ENCODE measurements at places on chromosomes 1 and 21.

DNA sequence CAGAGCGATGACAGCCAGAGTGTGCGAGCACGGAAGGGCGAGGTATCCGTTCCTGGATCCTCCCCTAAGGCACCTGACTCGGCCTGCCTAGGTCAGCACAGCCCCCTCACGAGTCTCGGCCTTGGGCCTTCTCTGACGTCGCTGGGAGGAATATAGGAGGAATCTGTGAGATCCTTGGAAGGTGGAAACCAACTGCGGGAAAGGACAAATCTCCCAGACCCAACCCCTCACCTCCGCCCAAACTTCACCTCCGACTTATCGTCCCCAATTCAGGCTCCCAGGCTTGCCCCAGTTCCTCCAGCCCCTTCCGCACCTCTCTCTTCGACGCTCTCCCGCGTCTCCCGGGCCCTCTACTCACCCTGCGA is 494 bp downstream of the APH1A start:
- DNase-seq = no peak

DNA sequence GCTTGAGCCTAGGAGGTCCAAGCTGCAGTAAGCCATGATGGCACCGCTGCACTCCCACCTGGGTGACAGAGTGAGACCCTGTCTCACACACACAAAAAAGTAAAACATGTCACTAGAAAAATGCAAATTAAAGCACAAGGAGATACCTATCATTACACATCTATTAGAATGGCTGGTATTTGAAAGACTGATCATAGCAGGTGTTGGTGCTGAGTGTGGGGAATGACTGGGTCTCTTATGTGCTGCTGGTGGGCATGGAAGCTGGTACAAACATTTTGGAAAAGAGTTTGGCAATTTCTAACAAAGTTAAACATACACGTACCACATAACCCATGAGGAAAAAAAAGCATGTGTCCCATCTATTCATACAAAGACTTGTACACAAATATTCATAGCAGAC is 142.1 kb upstream of the ZBTB40 start:
- no peak for DNase-seq

DNA sequence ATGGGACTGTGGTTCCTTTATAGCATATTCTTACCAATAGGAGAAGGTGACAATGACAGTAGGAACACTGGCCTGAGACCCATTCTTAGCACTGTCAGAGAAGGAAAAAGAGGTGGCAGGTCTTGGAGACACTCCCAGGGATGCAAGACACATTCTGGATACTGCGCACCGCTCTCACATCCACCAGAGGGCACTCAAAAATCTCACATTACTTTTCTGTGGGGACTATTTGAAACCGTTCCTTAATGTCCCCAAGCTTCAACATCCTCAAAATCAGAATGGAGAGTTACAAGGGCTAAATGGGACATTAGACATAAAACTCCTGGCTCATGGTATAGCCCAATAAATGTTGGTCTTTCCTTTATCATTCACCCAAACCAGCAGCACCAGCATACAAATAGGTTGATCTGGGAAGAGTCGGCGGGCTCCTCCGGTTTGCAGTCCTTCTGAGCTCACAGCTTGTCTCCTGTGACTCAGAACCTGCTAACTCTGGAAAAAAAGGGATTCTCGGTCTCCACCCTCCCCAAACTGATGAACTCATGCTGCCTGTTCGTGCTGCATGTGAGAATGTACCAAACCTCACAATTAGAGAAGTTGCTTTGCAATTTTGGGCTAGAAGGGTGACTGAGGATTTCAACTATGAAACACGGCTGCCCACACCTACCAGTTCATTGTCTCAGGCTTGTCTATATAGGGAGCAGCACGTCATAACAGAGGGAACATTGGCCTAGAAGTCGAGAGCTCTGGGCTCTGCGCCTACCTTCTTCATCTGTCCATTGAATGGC is 40.2 kb downstream of the IL12RB2 start:
- no peak for DNase-seq

DNA sequence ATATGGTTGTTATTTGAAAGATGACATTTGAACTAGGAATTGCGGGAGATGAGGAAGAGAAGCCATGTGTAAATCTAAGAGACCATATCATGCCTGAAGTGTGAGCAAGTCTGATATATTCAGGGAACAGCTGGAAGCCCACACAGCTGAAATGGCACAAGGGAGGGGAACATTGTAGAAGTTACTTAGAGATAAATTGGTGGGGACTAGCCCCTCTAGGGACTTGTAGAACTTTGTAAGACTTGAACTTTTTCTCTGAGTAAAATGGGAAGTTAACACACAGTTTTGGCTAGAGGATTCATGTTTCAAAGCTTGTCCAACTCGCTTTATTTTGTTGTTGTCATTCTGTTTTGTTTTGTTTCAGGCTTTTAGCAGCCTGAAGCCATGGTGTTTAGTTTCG is 216.4 kb downstream of the FMN2 start:
- no peak for DNase-seq

GRCh38 chr1:232046451-232047306 is 420.1 kb downstream of the DISC1 start:
- no peak for DNase-seq

DNA sequence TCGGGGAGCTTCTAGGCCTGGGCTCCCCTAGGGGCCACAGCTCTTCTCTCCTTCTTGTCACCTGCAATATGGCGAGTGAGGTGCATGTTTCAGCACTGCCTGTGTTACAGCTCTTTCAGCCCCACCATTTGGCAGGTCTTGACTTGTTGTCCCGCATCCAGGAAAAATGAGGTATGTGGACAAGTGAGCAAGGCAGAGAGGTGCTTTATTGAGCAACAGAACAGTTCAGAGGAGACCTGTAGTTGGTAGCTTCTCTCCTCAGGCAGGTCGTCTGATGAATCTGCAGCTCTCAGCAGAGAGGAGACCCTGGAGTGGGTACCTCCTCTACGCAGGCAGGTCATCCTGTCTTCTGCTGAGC is 208.2 kb upstream of the USP25 start:
- DNase-seq = no peak

- DNase-seq = no peak
Observed at GRCh38 chr1:230327892-230328284, 98.2 kb downstream of the PGBD5 start.

- peak; percentile 90 for DNase-seq
Observed at GRCh38 chr1:154936555-154937084, at the start of gene PMVK. PMVK (minus strand) TSS chr1:154936719; CDS start chr1:154936685, 34 bp downstream.

DNA sequence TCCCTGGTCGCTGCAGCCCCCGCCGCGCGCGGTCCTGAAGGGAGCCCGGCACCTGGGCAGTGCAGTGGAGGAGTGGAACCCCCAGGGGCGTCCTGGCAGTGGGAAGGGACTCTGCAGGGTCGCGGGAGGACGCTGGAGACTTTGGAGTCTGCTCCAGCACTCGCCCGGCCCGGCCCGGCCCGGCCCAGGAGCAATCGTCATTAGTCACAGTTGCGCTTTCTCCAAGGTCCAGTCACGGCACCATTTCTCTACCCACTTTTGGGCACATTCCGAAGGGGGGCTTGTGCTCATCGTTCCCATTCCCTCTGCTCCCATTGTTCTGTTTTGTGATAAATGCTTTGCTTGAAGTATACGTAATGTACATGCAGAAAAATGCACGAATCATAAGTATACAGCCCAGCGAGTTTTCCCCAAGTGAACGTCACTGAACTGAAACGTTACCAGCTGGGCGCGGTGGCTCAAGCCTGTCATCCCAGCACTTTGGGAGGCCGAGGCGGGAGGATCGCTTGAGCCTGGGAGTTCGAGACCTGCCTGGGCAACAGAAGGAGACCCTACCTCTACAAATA is 999 bp downstream of the THAP3 start:
- no peak for DNase-seq

GRCh38 chr1:6577831-6578525 is 1.8 kb upstream of the ZBTB48 start:
- no peak for DNase-seq

DNA sequence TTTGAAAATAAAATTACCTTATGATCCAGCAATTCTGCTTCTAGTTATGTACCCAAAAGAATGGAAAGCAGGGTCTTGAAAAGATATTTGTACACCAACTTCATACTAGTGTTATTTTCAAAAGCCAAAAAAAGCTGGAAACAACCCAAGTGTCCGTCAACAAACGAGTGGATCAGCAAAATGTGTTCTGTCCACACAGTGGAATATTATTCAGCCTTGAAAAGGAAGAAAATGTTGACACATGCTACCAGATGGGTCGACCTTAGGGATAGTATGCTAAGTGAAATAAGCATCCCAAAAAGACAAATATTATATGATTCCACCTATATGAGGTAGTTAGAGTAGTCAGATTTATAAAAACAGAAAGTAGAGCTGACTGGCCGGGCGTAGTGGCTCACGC is 65.3 kb downstream of the KAZN start:
- no peak for DNase-seq

GRCh38 chr1:120178799-120179756 is 2.8 kb upstream of the SEC22B start:
- no peak for DNase-seq

DNA sequence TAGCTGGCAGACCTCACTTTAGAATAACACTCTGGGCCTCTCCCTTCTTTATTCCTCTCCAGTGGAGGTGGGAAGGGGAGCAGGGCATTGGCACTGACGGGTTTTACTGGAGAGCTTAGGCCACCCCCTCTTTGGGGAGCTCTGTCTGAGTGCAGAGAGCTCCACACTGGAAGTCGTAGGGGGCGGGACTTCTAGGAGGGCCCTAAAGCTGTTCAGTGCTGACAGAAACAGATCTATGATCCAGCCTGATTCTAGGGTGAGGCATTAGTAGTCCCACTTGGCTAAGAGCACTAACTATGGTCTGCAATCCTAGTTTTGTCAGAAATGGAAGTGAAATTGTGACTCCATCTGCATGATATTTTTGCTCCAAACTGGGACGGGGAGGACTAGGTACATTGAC is 138.7 kb downstream of the MIS18A start:
- DNase-seq = no peak

DNA sequence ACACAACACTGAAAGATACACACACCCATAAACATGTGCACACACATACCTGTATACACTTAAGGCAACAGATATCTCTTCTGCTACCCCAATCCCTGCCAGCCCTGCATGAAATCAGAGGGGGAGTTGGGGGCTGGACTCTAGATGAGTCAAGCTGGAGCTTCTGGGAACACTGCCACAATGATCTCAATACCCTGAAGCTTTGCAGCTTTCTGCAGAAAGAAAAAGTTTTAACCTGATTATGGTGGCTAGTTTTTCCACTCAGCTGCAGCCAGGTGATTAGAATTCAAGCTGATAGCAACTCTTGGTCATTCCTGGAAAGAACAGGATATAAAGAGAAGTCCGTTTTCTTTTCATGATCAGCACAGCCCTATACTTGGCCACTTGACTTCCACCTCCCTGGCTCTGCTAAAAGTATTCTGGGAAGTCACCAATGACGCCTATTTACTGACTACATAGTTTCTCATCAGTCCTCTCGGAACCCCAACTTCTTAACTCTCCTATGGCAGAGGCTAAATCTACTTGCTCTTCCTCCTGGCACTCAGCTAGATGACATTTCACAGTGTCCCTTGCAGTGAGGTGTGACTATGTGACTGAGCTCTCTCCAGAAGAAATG is 20.7 kb upstream of the DNASE2B start:
- no peak for DNase-seq

DNA sequence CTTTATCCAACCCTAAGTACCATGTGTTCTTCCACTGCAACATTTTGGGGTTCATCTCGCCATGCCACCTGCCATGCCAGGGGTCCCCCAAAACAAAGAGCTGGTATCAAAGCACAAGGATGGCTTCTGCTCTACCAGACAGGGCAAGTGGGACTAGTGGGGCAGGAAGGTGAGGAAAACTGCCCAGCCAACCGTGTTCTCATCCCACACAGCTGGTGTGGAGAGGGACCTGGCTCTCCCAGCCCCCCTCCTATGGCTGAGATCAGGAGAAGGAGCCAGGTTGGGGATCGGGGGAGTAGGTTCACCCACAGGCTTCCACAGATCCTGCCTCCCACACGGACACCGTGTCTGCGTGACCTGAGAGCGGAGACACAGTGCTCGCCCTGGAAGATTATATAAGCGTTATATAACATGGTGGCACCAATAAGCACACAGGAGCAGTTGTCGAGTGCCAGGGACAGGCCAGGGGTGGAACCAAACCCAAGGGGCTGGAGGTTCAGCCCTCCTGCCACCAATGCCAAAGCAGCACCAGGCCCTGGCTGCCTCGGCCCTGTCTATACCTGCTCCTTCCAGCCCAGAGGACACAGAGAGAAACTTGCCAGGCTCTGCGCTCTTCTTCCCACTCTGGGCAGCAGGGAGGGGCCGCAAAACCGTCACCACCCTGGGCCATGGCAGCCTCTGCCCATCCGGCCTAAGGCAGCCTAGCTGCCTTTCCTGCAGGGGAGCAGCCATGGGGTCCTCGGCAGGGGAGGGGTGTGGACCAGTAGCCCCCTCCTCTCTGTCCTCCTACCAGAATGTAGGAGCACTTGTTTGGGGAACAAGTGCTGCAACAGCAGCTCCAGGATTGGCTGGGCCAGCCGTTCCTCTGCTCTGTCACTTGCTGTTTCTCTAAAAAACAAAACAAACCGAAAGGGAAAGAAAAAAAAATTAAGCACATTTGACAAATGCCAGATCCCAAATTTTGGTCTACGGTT is 43.5 kb downstream of the CD34 start:
- no peak for DNase-seq

- DNase-seq = no peak
Observed at GRCh38 chr1:113401728-113402127, 11.4 kb downstream of the MAGI3 start.

DNA sequence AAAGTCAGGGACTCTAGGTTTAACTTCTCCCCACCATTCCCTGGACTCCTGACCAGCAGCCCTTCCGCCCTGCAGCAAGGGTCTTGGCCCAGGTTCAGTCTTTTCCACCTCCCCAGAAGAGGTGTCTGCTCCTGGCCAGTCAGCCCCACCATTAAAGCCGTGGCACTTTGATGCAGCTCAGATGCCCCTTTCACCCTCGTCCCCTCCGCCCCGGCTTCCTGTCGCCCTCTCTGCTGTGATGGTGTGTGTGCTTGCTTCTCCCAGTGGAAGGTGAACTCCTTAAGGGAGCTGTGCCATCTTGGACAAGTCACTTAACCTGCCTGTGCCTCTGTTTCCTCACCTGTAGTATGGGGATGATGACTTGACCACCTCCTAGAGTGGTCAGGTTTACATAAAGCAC is 17.8 kb upstream of the TTC4 start:
- DNase-seq = no peak

- DNase-seq = no peak
Observed at GRCh38 chr1:12188115-12188514, 21.3 kb downstream of the TNFRSF1B start.

- no peak for DNase-seq
Observed at GRCh38 chr1:214476229-214476985, 75.0 kb downstream of the PTPN14 start.

- no peak for DNase-seq
Observed at GRCh38 chr1:26784023-26784871, 3.5 kb upstream of the PIGV start.
